ENCODE measurements at places on chromosomes 3 and 15.

DNA sequence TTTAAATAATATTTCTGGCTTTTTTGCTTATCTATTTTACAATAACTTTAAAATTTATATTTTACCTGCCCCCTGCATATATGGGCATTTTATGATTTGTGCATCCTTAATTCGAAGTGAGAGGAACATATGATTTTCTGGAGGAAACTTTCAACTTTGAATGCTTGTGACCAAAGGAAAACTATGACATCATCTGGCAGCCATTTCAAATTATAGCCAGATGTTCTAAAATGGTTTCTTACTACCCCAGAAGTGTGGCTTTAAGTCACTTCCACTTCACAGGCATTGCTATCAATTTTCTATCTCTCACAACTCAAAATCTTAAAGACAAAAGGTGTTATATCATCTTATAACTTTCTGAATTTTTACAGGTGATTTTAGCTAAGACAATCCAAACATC, 508.8 kb downstream of the RBMS3 start:
- DNase-seq: no peak

- DNase-seq: no peak
Observed at GRCh38 chr3:190446573-190447279, 3.0 kb downstream of the TMEM207 start.

GRCh38 chr3:158991146-158991705, 189.4 kb downstream of the MFSD1 start:
- no peak for DNase-seq

- no peak for DNase-seq
Observed at GRCh38 chr15:71198846-71199245, 83.6 kb downstream of the THSD4 start.

DNA sequence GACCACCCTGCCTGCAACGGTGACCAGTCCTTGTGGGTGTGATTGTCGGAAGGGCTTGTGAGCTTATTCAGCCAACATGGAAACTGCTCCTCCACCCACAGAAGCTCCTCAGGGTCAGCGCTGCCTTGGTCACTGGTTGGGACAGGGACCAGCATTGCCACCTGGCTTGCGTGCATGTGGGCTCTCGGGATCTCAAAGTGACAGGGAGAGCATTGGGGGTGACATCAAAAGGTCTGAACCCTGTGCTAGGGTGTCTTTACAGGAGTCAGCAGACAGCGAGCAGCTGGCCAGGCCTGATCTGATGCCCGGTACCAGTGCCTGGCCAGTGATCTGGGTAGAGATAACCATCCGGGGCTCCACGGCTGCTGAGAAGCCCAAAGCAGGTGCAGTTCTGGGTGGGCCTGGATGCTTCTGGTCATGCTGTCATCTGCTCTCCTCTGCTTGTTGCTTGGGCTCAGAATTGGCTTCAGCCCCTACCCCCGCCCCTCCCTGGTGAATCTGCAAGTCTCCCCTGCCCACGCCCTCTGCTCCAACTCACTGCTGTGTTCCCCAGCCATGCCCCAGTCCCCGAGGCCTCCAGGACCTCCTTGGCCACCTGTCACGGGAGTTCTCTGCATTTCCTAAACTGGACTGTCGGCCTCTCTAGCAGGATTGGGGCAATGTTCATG, 134.8 kb downstream of the NSMCE3 start:
- DNase-seq: no peak

GRCh38 chr3:177287231-177287630, 89.9 kb upstream of the TBL1XR1 start:
- no peak for DNase-seq

- DNase-seq: peak; percentile 55
Observed at GRCh38 chr3:24237971-24238706, 256.5 kb downstream of the THRB start.

- no peak for DNase-seq
Observed at GRCh38 chr3:168839653-168840052, 743.9 kb upstream of the GOLIM4 start.

GRCh38 chr3:122898298-122898697, 103.4 kb downstream of the SLC49A4 start:
- DNase-seq: no peak

GRCh38 chr15:79886124-79886523, 10.7 kb downstream of the MTHFS start:
- DNase-seq: no peak

DNA sequence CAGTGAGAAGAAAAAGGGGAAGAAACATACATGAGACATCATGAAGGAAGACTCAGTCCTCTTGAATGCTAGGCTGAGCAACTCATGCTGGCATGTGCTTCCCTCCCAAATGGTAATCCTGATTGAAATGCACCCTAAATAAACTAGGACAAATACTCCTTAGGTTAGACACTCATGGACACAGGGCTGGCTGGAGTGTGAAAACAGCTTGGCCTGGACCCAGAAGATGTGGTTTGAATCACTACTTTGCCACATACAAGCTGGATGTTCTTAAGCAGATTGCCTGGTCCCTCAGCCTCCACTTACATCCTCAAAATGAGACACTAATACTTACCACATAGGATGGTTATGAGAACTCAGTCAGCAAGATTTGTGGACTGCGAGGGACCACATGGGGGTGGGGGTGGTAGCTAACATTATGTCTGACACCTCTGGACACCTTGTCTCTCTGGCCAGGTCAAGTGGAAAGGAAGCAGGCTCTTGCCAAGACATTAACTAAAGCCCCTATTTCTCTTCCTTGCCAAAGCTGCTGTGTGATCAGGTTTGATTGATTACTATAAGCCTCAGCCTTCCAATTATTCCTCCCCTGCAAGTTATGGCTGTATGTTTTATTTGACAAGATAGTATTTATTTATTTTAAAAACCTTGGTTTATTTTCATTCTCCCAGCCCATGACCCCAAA, 138.9 kb upstream of the SLC7A14 start:
- no peak for DNase-seq

GRCh38 chr15:85289677-85290365, 90.6 kb upstream of the AKAP13 start:
- no peak for DNase-seq

DNA sequence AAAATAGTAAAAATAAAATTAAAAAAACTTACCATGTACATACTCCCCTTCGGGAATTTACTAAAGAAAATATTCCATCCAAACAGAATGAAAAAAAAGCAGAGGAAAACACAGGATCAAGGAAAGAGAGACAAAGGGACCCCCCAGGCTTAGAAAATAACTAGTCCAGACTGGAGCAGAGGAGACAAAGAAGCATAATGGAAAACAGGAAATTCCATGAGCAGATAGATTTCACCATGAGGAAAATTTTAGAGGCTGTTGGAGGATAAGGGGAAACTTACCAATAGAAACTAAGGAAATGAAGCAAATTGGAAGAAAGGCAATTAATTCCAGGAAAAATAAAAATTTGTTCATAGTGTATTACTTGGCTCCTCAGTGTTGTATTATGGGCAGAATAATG, 36.7 kb downstream of the SLC27A2 start:
- no peak for DNase-seq

GRCh38 chr15:99613887-99614647, 48.3 kb downstream of the MEF2A start:
- DNase-seq: no peak

DNA sequence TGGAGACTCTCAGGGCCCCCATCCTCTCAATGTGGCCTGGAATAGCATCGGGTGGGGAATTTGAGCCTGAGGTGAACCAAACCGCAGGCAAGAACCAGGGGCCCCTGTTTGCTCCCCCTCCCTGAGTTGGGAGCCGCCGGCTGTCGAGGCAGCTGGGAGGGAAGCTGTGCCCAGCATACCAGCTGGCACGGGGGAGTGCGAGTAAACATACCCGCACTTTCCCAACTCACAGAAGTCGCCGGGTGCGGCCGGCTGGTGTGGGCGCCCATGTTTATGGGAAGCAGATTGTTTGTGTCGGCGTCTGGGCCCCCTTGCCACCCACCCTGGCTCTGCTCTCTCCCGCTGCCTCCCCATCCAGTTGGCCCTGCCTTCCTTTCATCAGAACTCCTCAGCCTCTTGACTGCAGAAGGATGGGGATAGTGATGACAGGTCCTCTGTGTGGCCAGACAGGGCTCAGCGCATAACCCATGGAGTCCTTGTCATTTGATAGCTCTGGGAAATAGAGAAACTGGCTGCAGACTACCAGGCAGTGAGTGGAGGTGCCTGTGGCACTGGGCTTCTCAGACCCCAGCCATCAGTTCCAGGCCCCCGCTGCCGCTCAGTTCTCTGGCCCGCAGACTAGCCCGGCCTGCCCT, 60.4 kb downstream of the CACNA2D2 start:
- DNase-seq: no peak

DNA sequence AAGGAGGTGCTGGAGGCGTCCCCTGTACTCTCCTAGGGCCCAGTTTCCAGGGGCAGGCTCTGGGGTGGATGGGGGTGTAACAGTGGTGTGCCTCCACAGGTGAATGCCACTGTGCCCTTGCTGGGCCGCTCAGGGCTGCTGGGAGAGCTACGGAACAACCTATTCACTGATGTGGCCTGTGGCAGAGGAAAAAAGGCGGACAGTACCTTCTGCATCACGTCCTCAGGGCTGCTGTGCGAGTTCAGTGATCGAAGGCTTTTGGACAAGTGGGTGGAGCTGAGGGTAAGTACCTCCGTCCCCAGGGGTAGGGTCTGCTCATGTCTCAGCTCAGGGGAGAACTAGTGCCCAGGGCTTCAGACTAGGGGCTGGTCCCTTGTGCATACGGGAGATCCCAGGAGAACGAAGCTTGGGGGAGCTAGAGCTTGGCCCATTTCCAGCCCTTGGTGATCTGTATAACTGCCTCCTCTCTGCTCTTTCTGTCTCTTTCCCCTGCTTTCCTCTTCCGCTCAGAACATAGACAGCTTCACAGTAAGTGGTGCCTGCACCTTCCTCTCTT, 15.0 kb upstream of the JMJD7 start:
- DNase-seq: no peak

- DNase-seq: peak; percentile 10
Observed at GRCh38 chr15:39594446-39595337, 13.8 kb downstream of the THBS1 start.

- DNase-seq: no peak
Observed at GRCh38 chr3:62670351-62670750, 204.9 kb downstream of the CADPS start.

DNA sequence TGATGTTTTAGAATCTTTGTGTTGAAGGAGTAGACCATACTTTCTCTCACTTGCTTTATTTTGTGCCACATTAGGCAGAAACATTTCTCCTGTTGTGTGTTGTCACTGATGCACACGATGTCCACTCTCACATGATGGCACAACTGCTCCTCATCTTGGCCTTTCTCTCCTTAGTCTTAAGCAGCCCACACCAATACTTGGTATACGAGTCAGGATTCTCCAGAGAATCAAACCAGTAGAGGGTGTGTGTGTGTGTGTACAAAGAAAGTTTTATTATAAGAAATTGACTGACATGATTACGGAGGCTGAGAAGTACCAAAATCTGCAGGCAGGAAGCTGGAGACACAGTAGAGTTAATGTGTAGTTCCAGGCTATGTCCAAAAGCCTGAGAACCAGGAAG, 187.1 kb downstream of the ALCAM start:
- no peak for DNase-seq

- DNase-seq: no peak
Observed at GRCh38 chr3:53243165-53243564, 12.7 kb downstream of the TKT start.

GRCh38 chr3:143120716-143121240, 1.2 kb downstream of the CHST2 start:
- DNase-seq: no peak

DNA sequence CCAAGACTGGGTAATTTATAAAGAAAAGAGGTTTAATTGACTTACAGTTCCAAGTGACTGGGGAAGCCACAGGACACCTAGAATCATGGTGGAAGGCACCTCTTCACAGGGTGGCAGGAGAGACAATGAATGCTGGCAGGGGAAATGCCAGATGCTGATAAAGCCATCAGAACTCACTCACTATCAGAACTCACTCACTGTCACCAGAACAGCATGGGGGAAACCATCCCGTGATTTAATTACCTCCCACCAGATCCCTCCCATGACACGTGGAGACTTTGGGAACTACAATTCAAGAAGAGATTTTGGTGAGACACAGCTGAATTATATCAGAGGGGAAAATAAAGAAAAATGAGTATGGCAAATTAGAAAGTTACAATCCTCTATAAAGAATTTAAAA, 310.9 kb downstream of the BCHE start:
- DNase-seq: no peak

DNA sequence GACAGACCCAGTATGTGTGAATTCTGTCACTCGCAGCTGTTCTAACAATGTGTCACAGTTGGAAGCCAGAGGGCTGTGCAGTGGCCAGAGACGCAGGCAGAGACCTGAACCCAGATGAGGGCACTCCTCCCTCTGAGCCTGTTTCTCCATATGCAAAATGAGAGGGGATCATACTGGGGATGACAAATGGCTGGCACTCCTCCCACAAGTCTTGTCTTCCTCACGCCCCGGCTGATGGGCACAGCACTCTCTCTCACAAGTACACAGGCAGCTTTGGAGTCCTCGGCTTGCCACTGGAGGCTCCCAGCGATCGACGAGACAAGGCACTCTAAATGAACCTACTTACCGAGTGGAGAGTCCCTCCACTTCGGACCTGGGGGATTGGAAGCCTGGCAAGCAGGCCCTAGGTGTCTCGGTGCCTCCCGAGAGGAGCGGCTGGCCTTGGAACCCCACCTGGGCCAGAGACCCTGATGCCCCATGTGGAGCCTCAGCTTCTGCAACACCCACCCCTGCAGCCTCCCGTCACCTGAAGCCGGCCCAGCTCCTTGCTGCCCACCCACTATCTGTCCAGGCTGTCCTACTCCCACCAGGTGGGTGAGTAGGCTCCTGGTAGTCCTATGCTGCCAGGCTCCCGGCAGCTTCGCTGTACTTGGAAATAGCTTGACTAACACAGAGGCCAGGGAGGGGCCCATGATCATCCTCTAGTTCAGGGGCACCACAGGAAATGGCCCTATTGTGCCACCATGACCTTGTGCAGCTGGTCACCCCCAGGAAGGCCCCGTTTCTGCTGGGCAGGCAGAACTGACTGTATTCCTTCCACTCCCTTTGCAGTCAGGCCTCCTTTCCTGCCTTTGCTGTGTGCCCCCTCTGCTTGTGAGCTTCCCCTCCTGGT, 65.0 kb upstream of the IQSEC1 start:
- DNase-seq: no peak

DNA sequence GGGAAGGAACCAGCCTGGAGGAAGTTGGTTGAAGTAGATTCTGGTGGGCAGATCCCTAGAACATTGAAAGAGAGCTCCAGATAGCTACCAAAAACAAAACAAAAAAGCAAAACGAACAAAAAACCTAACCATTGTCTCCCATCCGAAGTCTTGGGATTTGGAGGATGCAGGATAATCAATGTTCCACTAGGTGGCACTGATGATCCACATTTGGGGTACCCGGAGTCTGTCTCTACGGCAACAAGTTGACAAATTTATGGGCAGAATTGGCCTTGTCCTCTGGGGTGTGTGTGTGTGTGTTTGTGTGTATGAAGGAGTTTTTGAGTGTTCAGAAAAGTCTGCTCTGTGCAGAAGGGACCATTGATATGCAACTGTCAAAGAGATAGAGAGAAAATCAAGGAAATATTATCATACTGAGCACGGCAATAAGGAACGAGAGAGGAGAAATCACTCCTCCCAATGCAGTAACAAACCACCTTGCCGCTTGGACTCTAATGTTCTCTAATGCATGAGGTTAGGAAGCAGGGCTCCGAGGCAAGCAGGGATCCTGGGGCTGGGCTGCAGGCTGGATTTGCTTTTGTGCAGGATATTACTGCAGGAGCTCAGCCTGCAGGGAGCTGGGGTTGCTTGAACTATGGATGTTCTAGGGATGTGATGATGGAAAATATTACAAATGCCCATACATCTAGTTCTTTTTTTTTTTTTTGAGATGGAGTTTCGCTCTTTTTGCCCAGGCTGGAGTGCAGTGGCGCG, 59.8 kb upstream of the KLHL25 start:
- DNase-seq: no peak

- DNase-seq: no peak
Observed at GRCh38 chr3:136602818-136603217, 149.4 kb downstream of the STAG1 start.

Data from pulmonary artery endothelial cell (primary cell).